ENCODE measurements at places on chromosomes 1 and 21.

GRCh38 chr1:24732186-24732885, 12.9 kb upstream of the CLIC4 start:
- DNase-seq: no peak

- no peak for DNase-seq
Observed at GRCh38 chr1:173347282-173347818, 129.8 kb upstream of the PRDX6 start.

GRCh38 chr1:84855691-84856630, 37.0 kb downstream of the LPAR3 start:
- no peak for DNase-seq

DNA sequence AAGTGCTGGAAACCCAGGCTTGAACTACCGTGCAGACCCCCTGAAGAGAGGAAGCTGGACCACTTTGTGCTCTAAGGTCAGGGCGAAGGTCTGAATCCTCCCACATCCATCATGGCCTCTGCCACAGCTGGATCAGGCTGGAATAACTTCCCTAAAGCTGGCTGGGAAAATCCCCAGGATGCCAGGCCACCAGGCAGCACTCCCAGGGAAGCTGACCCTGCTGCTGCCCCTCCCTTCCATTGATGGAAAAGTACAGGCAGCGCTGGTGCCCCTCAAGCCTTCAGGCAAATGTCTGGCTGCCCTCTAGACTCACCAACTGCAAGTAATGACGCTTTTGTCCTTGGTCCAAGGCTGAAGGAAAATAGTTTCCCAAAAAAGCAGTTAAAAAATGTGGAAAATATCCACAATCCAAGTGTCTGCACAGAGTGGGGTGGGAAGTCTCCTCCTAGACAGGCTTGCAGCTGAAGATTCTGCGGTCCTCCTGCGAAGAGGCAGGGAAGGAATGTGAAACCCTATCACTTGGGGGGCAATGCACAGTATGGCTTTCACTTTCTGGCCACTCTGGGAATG, 39.9 kb upstream of the TSPAN2 start:
- no peak for DNase-seq

DNA sequence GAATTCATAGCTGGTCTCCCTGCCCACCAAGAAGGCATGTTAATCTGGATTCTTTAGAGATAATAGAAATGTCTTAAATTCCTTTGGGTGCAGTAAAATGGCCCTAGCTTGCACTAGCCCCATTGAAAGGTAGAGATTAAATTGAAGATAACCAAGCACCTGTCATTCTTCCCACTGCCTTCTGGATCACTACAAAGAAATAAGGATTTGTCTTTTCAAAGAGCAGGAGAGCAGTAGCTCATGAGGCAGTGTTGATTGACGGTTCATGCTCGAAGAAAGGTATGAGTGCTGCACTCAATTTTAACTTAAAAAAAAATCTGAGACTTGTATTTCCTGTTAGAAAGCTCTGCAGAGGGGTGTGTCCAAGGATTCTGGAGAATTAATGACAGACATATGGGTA, 74.9 kb upstream of the F3 start:
- DNase-seq: no peak

GRCh38 chr1:87165177-87165576, 163.5 kb upstream of the LMO4 start:
- DNase-seq: no peak

DNA sequence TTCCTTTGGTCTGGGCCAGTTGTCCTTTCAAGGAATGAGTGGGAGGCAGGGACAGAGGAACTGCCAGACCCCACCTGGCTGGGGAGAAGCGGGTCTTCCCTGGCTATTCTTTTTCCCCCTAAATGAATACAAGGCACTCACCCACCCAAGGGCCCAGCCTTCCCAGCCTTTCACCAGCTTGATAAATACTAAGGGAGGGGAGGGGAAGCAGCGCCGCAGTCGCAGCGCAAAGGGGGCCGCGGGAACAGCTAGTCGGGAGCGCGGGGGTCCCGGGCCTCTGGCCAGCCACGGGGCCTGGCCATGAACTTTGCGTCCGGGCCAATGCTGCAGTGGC, 91.3 kb upstream of the VAMP3 start:
- no peak for DNase-seq

DNA sequence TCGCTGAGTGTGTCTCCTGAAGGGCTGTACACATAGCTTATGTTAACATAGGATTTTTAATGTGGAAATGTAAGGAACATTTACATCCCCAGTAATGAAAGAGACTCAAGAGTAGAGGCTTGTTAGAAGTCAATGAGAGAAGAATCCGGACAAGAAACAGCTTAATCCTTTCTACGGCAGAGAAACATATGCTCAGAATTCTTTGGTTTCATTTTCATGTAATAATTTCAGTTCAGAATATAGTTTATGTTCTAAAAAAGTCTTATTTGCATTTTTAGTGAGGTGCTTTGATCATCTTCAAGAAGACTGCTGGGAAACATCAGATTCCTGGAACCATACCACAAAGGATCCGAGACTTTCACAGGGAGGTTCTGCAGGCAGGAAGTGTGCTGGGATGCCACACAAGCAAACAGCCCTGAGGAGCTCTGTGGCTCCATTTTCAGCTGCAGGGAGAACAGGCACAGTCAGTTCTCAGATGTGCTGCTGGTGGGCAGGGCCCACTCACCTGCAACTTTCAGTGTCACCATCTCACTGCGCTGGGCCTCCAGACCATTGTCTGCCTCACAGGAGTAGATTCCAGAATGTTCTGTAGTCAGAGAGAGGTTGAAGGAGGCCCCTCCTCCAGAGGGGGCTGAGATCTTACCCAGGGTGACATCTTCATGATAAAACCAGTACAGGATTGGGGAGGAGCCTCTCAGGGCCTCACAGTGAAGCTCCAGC, 28.4 kb downstream of the FCRL5 start:
- DNase-seq: no peak

- DNase-seq: no peak
Observed at GRCh38 chr1:218482683-218483082, 137.5 kb downstream of the TGFB2 start.

GRCh38 chr1:62082456-62083363, 111.9 kb upstream of the L1TD1 start:
- DNase-seq: peak; percentile 14

- DNase-seq: no peak
Observed at GRCh38 chr1:113830039-113830438, 17.8 kb upstream of the RSBN1 start.

DNA sequence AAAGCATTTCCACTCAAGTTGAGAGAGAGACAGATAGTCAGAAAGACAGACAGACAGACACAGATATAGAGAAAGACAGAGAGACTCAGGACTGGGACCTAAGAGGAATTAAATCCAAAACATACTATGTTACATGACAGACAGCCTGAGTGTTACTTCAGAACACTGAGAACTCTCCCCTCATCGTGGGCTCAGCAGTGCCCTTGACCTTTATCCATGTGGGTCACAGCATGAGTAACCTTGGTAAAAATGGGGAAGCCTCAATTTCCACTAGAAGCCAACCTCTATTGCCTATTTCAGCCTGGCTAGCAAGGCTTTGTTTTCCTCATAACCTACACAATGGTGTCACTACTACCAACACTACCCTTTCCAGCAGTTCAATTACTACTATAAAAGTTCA, 81.9 kb upstream of the TRABD2B start:
- no peak for DNase-seq

DNA sequence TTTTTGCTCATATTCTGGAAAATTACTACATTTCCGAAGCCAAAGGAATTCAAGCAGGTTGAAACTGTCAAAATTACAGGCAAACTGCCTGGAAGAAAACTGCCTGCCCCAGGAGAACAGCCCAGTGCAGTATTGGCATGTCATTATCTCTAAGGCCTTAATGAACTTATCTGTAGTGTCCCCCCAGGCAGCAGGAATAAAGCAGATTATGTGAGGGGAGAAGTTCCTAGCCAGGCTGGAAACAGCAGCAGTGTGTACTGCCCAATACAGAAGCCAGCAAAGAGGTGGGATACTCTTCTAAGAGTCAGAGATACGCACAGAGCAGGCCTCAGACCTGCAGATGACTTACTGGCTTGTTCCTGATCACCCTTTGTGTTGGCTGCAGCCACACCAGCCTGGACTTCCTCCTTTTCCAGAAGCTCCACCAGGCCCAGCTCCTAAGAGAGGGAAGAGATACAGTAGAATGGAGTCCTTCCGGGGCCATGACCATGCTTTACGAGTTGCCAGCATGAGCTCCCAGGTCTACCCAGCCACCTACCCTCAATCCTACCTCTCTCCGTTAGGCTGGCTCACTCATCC, 11.7 kb downstream of the IQGAP3 start:
- no peak for DNase-seq

DNA sequence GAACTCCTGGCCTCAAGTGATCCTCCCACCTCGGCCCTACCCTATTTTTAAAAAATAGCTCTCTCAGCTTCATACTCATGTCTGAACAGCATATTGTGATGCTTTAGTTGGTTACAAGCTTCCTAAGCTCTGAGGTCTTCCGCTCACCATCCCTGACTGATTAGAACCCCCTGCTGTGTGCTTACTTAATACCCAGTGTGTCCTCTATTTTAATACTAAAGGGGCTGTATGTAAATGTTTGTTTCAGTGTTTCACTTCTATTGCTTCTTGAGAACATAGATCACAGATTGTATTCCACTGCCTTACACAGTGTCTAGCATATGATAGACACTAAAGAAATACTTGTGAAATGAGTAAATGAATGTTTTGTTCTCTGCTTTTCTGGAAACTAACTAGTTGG, 29.8 kb downstream of the ZYG11B start:
- no peak for DNase-seq

DNA sequence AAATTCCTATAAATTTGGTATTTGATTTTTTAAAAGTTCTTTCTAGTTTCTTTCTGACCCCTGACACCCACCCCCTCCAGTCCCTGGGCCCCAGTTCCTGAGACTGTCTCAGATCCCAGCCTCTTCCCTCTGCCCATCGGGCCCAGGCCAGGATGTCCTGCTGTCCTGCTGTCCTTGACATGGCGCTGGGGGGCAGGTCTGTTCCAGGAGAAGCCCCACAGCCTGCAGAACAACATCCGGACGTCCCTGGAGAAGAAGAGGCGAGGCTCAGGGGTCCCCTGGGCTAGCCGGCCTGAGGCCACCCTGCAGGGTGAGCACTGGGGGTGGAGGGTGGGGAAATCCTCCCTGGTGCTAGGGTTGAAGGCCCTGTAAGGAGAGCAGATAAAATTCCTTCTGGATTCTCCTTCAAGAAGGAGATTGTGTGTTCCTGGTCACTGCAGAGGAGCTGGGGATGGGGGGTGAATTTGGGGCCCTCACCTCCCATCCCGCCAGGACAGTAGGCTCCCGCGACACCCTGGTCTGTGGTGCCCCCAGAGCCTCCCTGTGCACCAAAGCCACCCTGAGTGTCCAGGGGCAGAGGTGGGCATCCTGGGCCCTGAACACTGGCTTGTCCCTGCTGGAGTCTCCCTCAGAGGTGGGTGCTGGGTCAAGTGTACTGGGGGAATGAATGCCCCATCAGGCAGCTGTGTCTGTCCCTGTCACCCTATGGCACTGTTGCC, 45.0 kb downstream of the DISP3 start:
- DNase-seq: no peak

DNA sequence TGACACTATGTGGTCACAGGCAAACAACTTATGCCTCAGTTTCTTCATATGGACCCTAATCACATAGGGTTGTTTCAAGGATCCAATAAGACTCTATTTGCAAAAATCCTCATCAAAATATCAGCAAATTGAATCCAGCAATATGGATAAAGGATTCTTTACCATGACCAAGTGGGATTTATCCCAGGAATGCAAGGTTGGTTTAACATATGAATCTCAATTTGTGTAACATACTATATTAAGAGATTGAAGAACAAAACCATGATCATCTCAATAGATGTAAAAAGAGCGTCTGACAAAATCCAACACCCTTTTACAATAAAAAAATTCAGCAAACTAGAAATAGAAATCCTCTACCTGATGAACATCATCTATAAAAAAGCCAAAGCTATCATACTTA, 23.9 kb downstream of the ARHGEF11 start:
- no peak for DNase-seq

GRCh38 chr1:3367376-3367775, 87.1 kb upstream of the ARHGEF16 start:
- DNase-seq: no peak

GRCh38 chr1:12596007-12596821, 21.8 kb downstream of the DHRS3 start:
- DNase-seq: no peak

DNA sequence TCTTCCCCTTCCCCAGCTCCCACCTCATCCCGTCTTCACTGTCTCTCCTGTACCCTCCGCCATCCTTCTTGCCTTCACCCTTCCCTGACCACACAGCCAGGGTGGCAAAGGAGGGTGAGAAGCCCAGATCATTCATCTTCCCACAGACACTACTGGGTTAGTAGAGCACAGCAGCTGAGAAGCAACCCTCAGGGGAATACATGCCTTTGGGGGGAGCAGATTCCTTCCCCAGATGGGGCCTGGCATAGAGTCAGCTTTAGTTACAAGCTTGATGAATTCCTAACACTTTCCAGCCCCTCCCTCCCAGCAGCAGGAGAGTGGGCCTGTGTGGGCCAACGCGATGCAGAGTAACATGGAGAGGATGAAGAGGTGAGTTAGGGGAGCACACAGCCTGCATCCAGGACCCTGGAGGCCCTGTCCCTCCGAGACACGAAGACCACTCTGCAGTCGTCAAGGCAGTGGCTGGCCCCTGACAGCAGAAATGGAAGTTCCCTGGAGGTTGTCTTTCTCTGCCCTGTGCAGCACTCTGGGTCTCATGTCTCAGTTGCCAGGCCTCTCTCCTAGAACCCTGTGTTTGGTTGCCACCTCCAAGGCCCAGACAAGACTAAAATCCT, 8.8 kb upstream of the BTG2 start:
- no peak for DNase-seq

GRCh38 chr1:241947354-241947753, 10.2 kb upstream of the BECN2 start:
- DNase-seq: no peak

DNA sequence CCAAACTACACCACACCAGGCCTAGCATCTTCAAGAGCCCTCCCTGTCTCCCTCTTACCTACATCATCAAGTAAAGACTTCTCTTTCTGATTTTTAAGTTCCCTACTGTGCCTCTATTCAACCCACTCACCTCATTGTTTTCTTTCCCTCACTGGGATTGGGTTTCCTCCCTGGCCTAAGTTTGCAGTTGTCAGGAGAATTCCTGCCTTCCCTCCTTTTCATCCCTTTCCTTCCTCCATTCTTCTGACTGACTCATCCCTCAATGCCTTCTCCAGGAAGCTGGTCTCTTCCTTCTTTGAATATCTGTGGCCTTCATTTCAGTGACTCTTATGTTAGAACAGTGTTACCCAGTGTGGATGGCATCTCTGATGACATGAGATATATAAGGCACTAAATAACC, 139.9 kb upstream of the KIAA0040 start:
- DNase-seq: no peak
